ENCODE measurements at places on chromosomes 2 and 18.

GRCh38 chr2:186059096-186059495, 320.5 kb downstream of the FSIP2 start:
- DNase-seq = no peak

DNA sequence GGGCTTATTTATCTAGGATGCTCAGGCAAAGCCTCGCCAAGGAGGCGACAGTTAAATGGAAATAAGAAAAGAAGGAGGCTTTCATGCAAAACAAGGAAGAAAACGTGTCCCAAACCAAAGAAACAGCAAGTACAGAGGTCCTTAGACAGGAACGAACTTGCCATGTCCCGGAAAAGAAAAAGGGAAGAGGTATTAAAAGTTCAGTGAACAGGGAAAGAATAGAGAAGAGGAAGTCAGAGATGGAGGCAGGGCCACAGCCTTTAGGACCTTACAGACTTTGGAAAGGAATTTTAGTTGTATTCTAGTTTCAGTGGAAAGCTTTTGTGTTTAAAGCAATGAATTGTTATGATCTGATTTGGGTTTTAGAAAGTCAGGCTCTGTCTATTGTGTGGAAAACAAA, 22.1 kb downstream of the IKZF2 start:
- DNase-seq = no peak

DNA sequence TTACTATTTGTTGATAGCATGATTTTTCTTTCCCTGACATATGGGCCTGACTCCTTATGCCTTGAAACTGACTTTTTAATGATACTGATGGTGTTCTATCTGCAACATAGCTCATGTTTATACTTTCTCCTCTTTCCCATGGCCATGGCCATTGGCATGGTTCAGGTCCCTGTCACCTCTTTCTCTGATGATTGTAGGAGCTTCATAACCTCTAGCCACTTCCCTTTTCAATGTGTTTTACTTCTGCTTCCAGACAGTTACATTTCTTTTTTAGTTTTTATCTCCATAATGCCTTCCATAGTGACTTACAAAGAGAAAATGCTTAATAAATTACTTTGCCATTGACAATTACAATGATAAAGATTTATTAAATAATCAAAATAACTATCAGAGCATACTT, 177.9 kb upstream of the SETBP1 start:
- no peak for DNase-seq

GRCh38 chr2:160695402-160696086, 201.9 kb upstream of the RBMS1 start:
- no peak for DNase-seq

DNA sequence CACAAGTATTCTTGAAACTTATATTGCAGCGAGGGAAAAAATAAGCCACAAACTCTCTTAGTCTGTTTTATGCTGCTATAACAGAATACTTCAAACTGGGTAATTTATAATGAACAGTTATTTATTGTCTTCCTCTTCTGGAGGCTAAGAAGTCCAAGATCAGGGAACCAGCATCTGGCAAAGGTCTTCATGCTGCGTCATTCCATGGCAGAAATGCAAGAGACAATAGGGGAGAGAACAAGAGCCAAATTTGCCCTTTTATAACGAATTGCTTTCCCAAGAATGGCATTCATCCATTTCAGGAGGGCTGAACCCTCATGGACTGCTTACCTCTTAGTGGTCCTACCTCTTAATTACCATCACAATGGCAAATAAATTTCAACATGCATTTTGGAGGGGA, 46.5 kb downstream of the MAPRE2 start:
- no peak for DNase-seq

DNA sequence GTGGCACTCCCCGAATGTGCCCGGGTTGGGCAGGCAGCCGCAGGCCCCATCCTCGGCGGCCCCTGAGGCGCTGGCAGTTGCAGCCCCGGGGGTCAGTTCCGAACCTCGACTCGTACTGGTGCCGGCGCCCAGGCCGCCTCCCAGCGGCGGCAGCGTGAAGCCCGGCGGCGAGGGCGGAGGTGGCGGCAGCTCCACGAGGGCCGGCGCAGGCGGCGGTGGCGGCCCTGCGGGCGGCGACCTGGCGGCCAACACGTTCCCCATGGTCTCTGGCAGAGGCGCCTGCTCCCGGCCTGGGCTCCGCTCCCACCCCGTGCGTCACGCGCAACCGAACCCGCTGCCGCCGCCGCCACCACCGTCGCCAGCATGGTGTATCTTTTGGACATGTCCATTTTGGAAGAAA, 196.3 kb downstream of the CCDC74A start:
- no peak for DNase-seq

GRCh38 chr18:48729404-48729803, 190.6 kb downstream of the CTIF start:
- no peak for DNase-seq

DNA sequence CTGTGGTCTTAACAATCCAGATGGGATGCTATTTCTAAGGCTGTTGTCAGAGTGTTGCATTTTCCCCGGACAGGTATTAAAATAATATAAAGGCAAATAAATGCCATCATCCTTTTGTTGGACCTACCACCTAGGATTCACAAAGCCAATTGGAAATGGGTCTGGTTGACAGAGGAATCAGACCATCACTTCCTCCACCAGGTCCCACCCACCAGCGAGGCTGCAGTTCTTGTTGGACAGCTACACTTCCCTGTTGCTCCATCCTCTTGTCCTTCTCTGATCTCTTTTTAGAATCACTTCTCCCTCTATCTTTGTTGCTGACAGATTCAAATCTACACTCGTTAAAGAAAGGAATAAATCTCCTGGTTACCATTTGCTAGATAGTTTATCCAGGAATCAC, 1.1 kb downstream of the TMEM169 start:
- DNase-seq = peak; percentile 40

DNA sequence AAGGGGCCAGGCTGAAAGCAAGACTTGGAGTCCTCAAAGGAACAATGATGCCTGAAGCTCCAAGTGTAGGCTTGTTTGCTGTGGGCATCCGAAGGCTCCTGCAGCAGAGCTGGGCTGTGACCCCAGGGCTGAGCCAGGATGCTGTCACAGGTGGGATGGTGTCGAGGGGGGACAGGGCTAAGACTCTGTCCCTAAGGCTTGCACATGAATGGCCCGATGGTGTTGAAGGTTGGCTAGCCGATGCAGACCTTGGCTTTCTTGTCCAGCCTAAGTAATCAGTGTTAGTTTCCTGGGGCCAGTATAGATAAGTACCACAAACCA, 251.0 kb downstream of the NDUFA10 start:
- no peak for DNase-seq
